AG20443 (cell line): ENCODE measurements at places on chromosomes 3 and 15.

DNA sequence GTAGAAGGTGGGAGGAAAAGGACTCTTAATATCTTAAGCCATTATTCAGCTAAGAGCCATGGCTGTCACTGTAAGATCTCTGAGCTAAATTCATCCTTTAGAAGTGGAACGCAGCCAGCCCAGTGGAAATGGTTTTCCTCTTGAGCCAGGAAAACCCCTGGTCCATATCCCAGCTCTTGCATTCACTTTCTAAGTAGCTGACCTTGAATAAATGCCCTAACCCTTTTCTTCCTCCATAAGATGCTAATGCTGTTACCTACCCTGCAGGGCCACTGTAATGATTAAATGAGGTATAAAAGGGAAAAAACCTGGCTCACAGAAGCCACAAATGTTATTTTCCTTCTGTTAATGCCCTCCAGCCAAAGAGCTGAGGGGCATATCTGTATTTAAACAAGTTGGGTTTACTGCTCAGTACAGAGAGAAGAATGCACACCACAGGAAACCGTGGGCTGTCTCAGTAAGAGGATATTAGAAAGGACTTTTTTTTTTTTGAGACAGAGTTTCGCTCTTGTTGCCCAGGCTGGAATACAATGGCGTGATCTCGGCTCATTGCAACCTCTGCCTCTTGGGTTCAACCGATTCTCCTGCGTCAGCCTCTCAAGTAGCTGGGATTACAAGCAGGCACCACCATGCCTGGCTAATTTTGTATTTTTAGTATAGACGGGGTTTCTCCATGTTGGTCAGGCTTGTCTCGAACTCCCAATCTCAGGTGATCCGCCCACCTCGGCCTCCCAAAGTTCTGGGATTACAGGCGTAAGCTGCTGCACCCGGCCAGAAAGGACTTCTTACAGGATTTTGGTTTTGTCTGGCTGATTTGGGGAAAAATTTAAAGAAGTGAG, 6.8 kb downstream of the UBL7 start:
- no peak for DNase-seq

GRCh38 chr3:98730338-98730737, 32.8 kb upstream of the ST3GAL6 start:
- no peak for DNase-seq

DNA sequence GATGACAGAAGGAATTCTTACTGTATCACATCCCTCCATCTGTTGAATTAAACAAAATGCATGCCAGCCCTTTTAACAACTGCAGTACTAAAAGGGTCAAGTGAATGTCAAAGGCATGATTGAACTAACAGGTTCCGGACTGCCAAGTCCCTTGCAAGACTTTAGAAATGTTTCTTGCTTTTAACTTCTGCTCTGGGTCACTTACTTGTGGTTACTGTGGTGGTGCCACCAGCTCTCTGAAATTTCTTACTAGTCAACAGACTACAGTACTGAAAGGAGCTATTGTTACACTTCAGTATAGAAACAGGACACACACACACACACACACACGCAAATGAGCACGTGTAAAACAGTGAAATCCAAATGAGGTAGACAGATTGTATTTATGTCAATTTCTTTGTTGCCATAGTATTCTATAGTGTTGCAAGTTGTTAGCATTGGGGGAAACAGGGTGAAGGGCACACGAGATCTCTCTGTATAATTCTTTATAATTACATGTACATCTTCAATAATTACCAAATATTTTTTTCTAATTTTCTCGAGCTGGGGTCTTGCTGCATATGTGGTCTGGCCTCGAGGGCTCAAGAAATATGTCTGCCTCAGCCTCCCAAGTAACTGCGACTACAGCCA, 79.9 kb upstream of the SLC25A26 start:
- no peak for DNase-seq

DNA sequence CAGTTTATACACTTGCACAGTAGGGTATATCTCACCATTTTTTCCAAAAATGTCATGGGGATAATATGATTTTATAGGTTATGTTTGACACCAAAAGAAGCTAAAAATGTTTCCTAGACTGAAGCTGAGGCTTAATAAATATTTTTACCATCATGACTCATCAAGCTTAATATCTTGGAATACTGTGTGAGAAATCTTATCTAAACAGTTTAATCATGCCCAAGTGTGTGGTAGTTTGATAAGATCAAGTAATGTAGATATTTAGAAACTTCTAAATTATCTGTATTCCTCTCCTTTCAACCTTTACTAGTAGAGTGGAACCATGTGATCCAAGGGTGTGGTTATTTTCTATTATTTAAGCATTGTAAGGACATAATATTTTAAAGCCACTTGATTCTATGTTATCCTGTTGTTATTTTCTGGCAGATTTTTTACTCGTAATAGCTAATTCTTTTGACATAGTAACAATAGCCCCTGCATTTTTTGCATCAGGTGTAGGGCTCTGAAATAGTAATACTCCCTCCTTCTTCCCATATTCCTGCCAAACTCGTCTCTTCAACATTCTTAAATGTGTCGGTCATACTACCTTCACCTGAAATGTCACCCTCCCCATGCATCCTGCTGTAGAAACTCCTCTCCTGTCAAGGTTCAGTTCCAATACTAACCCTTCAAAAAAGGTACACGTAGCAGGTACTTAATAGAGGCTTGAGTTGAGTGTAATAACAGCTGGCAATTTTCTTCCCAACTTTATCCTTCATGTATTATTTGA, 729.6 kb downstream of the NLGN1 start:
- DNase-seq, result no peak

DNA sequence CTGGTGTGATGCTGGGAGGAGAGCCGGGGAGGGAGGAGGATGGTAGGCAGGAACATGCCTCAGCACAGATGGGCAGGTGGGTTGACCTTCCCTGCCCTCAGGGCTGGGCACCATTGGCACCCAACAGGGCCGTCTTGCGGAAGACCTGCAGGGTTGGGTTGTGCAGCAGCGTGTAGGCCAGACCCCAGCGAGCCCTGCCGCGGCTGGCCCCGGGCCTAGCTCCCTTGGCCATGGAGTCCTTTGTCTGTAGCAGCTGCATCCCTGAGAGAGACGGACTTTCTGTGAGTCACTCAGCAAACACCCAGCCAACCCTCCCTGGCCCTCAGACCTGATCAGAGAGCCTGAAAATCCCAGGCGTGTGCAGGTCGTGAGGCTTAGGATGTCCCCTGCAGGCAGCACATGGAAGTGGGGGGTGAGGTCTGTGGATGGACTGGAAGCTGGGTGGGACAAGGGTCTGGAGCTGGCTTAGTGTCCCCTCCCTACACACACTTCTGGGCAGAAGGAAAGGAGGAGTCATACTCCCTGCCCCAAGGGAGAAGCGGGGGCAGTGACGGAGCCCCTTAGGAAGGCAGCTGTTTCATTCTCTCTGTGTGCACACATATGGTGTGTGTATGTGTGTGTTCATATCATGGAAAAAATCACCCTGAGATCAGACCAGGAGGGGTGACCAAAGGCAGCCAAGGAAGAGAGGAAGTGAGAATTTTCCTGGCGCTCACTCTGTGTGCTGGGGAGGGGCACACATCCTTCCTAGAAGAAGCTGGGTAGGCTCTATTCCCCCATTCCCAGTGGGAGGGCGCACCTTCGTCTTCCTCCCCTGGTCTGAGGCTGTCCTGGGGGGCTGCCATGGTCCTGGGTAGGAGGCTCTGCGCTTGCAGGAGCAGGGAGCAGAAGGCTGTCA, 6.7 kb downstream of the ISLR start:
- peak; percentile 70 for DNase-seq

- DNase-seq, result no peak
These were observed 2.5 kb upstream of the HTR3C start for GRCh38 chr3:184050217-184050847.

- DNase-seq, result peak; percentile 12
These were observed 39.6 kb downstream of the LEKR1 start for GRCh38 chr3:156865732-156866131.
